Fibroblast of skin of abdomen (primary cell): ENCODE measurements at places on chromosomes 6 and 20.

GRCh38 chr6:13838616-13839015 is 24.3 kb upstream of the MCUR1 start:
- DNase-seq, result no peak

- DNase-seq, result no peak
These were observed 155.5 kb upstream of the SLC24A3 start for GRCh38 chr20:19056909-19057308.

DNA sequence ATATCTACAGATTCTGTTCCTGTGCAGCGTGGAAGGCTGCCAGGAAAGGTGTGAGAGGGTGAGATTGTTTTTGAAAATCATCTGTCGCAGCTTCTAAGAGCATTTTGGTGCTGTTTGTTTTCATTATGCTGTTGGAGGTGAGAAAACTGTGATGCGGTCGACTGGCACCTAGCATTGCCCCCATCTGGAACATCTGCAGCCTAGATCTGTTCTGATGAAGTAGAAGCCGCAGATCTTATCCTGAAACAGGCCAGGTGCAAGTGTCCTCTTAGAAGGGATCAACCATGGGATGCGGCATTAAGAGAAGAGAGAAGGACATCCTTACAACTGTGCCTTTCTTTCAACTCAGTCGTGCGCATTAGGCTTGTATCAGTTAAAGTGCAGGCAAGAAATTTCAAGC is 167.3 kb downstream of the CDH26 start:
- no peak for DNase-seq

GRCh38 chr20:34798871-34799270 is 26.6 kb downstream of the NCOA6 start:
- DNase-seq, result no peak

DNA sequence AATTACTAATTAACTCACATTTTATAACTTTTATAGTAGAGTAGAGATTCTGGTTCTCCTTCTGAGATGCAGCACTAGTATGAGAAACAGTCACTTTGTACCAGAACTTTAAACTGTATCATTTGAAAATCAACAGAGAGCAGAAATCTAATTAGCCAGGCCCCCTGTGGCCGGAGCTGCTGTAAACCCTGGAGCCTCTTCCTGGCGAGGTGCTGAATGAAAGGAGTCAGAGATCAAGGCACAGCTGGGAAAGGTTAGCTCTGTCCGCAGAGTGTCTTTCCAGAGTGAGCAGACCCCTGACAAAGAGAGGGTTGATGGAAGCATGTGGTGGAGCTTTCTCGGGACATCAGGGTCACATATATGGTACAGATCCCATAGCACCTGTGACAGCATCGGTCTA is 703.8 kb downstream of the RFPL4B start:
- DNase-seq, result no peak

GRCh38 chr6:42403421-42403820 is 48.3 kb downstream of the TRERF1 start:
- DNase-seq, result peak; percentile 35

DNA sequence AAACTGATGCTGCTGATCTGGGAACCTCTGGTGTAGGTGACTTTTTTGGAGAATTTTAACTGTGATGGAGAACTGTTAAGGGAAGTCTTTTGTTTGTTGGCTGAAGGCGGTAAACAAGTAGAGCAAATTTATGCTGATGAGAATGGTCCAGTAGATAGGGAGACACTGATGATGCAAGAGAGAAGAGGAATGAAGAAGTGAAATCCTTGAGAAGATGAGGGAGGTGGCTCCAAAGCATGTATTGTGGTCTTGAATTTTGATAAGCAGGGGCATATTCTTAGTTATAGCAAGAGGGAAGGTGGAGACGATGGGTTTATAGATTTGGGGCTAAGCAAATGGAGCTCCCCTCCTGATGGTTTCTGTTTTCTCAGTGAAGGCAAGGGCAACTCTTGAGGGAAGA is 22.0 kb downstream of the MAPK14 start:
- DNase-seq, result no peak

- DNase-seq, result no peak
These were observed 47.7 kb downstream of the SPATA2 start for GRCh38 chr20:49867453-49868215.

DNA sequence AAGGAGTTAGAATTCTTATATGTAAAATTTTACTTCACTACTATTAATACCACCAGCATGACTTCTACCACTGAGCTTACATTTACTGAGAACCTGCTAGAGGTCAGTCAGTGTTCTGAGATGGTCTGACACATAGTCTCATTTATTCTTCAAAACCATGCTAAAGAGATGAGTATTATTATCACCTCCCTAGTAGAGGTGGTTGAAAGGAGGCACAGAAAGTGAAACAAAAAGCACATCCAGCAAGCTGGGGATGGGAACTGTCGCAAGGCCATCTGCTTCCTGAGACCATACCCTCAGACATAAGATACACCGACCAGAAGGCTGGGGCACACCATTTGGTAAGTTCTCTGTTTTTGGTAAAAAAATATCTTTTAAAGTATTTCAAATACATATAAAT is 137.7 kb downstream of the INSM1 start:
- DNase-seq, result no peak

- peak; percentile 11 for DNase-seq
These were observed 19.2 kb downstream of the CAPN11 start for GRCh38 chr6:44177691-44178423.

- no peak for DNase-seq
These were observed 908.7 kb upstream of the CITED2 start for GRCh38 chr6:140283197-140283596.

DNA sequence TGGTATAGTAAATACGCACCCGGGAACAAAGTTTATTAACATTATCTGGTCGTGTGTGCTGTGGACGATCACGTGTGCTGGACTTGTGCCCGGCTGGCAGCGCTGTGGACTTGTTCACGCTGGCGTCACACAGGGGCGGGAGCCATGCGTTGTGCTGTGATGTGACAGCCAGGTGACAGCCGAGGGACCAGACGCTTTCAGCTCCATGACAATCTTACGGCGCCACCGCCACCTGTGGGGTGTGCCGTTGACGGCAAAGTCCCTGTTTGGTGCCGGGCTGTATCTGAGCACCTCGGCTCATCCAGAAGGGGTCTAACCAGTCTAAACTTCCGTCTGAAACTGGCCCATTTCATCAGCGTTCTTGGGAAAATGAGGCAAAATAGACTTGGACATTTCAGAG is 25.2 kb downstream of the DLL1 start:
- DNase-seq, result no peak

- DNase-seq, result no peak
These were observed 47.5 kb upstream of the CD93 start for GRCh38 chr20:23133560-23133998.

GRCh38 chr20:22371843-22372242 is 212.5 kb downstream of the FOXA2 start:
- no peak for DNase-seq

GRCh38 chr6:10521104-10521808 is at the start of gene GCNT2:
TSS of gene GCNT2 (plus strand) at chr6:10521351. CDS start at chr6:10528912, 7,561 bp downstream.
- no peak for DNase-seq

- DNase-seq, result no peak
These were observed 1159.8 kb upstream of the EYS start for GRCh38 chr6:66866801-66867200.

GRCh38 chr20:50284811-50285375 is 94.3 kb downstream of the CEBPB start:
- no peak for DNase-seq

- DNase-seq, result no peak
These were observed 131.4 kb downstream of the LAMA2 start for GRCh38 chr6:129014302-129014701.

- DNase-seq, result no peak
These were observed 684 bp downstream of the PAQR8 start for GRCh38 chr6:52362443-52363227.
